HTR-8/SVneo (cell line): ENCODE measurements at places on chromosomes 3 and 15.
A peak's percentile ranks its signal among the peaks of the same experiment; 100 is the strongest.

GRCh38 chr15:67110361-67110781 is 45.0 kb downstream of the SMAD3 start:
- DNase-seq: no peak

DNA sequence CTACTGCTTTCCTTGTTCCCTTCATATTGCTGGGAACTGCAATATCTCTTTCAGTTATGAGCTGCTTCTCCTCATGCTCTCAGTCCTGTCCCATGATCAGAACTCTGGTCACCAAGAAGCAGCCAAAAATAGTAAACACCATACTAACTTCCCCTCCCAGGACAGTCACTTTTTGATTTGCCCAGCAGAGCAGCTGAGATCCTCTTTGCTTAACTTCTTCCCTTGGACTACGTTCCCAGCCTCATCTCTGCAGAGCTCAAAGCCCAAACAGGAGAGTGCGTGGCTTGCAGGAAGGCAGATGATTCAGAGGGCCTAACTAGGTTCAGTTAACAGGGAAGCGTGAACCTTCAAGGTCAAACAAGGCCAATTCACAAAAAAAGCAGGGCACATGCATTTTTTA is 153.2 kb downstream of the CTNNB1 start:
- DNase-seq: no peak

- peak; percentile 27 for DNase-seq
Measured at GRCh38 chr3:178304758-178305467, 231.3 kb upstream of the KCNMB2 start.

DNA sequence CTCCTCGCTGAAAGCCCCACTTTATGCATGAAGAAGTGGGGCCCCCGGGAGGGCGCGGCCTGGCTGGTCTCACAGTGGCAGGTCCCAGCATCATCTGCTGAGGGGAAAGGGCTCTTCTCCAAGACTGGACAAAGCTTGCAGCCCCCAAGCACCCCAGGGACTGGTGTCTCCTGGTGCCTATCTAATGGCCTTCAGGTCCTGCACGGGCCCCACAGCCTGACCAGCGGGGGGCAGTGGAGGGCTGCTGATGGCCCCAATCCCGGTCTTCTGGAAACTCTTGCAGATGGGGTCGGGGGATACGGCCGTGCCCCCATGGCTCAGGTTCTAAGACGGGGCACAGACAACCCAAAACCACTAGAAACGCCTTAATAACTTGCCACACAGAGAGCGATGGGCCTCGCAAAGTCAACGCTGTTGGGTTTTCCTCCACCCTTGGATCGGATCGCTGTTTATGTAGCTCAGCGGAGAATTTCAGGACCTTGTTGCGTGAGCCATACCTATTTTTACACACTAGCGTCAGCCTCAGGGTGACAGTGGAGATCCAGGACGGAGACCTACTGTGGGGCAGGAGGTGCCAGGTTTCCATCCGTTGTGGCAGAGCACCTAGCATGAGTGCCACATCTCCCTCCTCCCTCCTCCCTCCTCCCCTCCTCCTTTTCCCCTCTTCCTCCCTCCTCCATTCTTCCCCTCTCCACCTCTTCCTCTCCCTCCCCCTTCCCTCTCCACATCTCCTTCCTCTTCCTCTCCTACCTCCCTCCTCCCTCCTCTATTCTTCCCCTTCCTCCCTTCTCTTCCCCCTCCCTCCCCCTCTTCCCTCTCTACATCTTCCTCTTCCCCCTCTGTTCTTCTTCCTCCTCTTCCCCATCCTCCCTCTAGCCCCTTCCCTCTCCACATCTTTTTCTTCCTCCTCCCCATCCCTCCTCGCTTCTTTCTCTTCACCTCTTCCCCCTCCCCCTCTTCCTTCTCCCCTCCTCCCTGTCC is 79.3 kb upstream of the ALDH1L1 start:
- peak; percentile 34 for DNase-seq

DNA sequence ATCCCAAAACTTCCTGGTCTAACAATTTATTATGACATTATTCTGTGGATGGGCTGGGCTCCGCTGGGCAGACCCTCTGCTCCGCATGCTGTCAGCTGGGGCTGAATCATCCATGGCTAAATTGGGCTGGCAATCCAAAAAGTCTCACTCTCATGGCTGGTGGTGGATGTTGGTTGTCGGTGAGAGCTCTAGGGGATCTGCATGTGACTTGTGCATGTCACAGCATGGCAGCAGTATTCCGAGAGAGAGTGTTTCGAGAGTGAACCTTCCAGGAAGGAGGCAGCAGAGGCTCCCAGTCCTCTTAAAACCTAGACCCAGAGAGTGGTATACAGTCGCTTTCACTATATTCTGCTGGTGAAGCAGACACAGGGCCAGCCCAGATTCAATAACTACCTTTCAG is 9.9 kb downstream of the RARB start:
- DNase-seq: no peak

DNA sequence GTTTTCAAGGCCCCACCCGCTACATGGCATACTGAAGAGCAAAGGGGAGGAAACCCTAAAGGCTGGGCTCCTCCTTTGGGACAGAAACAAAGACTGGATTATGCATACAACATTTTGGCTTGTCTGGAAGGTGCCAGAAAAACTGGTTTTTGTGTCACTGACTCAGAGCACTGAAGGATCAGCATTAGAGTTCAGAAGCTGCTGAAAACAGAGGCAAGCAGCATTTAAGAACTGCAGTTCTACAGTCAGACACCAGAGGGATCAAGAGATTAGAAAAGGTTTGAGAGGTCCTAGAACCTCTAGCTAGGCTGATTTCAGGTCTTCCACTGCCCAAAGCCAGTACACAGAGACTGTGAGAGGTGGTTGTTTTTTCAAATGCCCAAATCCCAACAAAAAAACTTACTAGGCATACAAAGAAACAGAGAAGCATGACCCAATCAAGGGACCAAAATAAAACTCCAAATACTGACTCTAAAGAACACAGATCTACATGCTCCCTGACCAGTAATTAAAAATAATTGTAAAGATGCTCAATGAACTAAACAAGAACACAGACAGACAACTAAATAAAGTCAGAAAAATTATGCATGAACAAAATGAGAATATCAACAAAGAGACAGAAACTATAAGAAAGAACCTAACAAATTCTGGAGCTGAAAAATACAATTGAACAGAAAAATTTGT is 91.2 kb downstream of the SENP2 start:
- peak; percentile 89 for DNase-seq

GRCh38 chr15:89629829-89630228 is 25.4 kb downstream of the KIF7 start:
- no peak for DNase-seq

DNA sequence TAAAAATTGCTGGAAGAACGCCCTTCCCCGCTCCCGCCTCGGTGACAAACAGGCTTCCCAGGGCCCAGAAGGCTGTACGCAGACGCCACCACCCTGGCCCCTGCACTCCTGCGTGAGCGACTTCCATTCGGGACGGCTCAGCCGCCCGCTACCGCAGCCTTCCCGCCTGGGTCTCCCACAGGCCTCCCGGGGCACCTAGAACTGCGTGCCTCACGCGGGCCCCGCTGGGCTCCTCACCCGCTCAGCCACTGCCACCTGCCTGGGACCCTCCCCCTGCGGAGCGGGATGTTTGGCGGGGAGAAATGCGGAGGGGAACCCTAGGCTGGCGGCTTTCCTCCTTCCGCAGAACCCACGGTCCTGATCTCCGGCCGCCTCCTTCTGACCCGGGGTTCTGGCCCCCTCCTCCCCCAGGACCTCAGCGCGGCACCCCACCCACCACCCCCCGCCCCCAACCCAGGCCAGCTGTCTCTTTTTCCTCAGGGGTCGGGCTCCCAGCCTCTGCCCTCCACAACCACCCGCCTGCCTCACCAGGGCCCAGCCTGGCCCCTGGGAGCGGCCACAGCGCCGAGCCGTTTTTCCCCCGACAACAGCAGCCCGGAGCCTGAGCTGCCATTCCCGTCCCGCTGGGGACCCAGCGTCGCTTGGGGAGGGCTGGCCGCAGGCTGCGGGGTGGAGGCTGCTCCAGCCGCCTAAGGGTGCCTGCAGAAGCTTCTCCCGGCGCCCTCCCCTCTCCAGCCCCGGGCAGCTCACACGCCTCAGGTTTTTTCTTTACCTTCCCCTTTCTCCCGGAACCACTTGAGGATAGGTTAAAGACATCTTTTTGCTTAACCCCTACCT is 27.6 kb upstream of the RAB7A start:
- DNase-seq: no peak

GRCh38 chr3:71984843-71985613 is 200.1 kb upstream of the PROK2 start:
- DNase-seq: no peak

GRCh38 chr3:126540342-126540849 is 16.4 kb downstream of the CHST13 start:
- peak; percentile 62 for DNase-seq

DNA sequence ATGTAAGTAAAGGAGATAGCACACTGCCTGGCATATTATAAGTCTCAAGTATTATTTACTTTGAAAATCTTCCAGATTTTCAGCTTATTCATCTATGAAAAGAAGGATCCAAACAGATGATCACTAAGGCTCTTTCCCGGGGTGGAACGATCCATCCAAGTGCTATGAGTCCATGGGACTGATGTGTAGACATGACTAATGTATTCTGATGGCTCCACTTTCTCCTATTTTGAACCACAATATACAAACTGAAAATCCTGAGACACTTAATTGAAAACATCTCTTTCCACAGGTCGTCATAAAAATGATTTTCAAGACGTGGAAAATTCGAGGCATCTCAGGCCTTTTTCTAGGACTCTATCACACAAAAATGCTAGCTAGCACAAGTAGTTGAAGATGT is 33.4 kb upstream of the CHRM5 start:
- no peak for DNase-seq

GRCh38 chr15:66287461-66288057 is 5.8 kb upstream of the DIS3L start:
- no peak for DNase-seq

DNA sequence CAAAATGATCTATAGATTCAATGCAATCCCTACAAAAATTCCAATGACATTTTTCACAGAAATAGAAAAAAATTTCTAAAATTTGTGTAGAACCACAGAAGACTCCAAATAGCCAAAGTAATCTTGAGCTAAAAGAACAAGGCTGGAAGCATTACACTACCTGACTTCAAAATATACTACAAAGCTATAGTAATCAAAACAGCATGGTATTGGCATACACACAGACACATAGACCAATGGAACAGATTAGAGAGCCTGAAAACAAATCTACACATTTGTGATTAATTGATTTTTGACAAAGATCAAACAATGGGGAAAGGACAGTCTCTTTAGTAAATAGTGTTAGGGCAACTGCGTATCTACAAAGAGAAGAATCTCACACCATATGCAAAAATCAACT is 45.3 kb upstream of the RYK start:
- no peak for DNase-seq

- DNase-seq: no peak
Measured at GRCh38 chr3:111519178-111519855, 22.7 kb upstream of the CD96 start.

- no peak for DNase-seq
Measured at GRCh38 chr15:71385026-71385425, 269.8 kb downstream of the THSD4 start.

- DNase-seq: no peak
Measured at GRCh38 chr3:190041333-190042041, 79.2 kb downstream of the P3H2 start.

DNA sequence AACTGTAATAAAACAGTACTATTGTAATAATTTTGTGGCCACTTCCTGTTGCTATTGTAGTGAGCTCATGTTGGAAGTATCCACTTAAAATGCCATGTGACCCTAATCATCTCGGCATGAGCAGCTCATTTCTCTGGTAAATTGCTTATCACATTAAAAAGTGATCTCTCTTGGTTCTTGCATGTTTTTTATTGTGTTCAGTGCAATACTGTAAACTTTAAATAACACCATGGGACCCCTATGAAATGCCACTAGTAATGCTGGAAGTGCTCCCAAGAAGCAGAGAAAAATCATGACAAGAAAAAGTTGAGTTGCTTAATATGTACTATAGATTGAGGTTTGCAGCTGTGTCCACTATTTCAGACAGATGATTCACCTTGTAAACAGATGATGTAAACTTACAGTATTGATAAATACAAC is 45.6 kb downstream of the NMD3 start:
- DNase-seq: peak; percentile 10

DNA sequence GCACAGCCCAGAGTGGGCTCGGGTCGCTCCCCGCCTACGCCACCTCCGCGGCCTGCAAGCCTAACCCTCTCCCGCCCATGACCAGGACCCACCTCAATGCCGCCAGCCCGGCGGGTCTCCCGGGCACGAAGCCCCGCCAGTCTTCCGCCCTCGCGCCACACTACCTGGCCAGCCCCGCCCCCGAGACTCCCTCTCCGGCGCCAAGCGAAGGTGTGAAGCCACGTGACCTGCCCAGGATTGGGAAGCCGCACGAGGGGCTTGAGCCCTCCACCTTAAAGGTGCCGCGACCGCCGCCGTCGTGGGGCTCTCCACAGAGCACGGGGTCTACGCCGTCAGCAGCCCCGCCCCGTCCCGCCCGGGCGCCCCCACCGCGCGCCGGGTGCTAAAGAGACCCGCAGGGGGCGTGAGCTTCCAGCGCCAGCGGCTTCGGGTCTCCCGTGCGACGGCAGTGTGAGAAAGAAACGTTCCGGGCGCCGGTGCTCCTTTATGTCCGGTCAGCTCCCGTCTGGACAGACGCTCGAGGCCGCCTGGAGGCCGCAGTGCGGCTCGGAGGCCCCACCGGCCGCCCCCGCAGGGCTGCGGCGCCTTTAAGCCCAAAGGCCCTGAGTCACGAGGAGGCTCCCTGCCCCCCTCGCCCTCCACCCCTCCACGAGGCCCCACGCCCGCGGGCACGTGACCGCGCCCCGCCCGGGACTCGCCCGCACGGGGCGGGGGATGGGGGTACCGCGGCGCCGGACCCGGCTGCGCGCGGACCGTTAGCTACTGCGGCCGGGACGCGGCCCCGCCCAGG is at the start of gene CPEB1:
CPEB1 (minus strand) TSS at position 319 of the 790 bp plus-strand sequence. CDS start 18,904 bp downstream, outside the sequence.
- DNase-seq: peak; percentile 61

- no peak for DNase-seq
Measured at GRCh38 chr3:23950293-23950692, 5.2 kb downstream of the NR1D2 start.

- DNase-seq: no peak
Measured at GRCh38 chr15:38187630-38188313, 64.9 kb upstream of the SPRED1 start.

- DNase-seq: peak; percentile 29
Measured at GRCh38 chr3:152444029-152444641, 175.4 kb downstream of the MBNL1 start.

DNA sequence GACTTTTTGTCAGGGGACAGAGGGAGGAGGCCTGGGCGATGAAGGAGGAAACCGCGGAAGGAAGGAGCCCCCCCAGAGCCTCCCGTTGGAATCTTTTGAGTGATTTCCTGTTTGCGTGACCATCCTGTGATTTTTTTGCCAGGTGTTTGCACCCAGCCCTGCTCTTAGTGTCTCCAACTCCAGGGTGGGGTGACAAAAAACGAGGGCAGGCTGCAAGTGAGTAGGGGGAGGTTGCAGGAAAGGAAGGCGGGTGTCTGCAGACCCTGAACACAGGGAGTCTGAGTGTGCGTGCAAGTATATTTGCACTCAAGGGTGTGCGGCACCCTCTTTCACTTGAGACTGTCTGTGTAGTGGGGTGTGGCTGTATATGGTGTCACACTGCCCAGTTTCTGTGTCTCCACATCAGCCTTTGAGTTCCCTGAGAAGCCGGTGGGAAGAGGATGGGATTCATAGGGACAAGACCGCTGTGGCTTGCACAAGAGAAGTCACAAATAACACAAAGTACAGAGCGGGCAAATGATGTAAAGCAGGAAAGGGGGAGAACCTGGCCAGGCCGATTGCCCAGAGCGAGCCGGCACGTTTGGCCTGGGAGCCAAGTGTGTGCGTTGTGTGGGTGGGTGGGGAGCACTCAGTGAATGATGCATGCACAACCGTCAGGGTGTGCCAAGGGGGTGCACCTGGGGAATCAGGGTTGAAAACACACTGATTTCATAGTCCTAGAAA is 6.6 kb downstream of the ISLR2 start:
- DNase-seq: no peak

- no peak for DNase-seq
Measured at GRCh38 chr3:153752405-153753027, 368.7 kb upstream of the ARHGEF26 start.
